Activated naive CD4-positive, alpha-beta T cell treated with anti-CD3 and anti-CD28 coated beads, Interleukin-2, amount 50 U/mL, for 16 hours (primary cell): ENCODE measurements at places on chromosomes 13 and 19.

DNA sequence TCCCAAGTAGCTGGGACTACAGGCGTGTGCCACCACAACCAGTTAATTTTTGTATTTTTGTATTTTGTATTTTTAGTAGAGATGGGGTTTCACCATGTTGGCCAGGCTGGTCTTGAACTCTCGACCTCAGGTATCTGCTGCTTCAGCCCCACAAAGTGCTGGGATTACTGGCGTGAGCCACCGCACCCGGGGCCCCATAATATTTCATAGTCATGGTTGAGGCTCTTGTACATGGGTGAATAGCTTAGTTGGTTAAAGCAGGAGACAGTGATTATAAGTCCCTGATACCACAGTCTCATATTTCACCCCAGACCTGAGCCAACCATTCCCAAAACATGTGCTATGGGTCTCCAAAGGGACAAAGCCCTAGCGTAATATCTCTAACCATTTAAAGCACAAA, 26.1 kb downstream of the MBNL2 start:
- DNase-seq = no peak

DNA sequence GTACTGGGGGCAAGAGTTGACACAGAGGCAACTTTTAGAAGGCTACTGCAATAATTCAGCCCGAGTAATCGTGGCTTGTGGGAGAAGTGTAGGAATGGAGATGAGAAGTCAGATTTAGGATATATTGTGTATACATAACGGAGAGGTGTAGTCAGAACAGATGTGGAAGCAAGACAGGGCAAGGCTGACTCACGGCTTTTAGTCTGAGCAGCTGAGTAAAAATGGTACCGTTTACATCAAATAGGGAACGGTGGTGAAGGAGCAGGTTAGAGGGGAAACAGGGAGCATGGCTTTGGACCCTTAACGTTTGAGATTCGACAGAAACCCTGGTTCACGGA, 796 bp upstream of the LSM14A start:
- peak; percentile 64 for DNase-seq

DNA sequence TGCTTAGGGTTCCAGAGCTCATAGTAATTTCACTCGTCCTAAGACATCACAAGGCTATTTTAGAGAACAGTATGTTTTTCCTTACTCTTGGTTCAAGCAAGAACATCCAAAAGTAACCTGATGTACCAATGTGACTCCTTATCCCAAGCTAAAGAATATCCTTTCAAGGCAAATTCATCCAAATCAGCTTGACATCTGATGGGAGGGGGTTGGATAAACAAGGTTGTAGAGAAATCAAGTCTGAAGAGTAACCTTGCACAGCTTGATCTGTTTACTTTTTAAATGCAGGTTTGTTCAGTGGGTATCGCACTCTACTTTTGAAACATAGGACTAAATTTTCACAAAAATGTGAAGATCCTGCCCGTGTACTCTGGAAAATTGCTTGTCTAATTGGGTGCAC, 201.2 kb downstream of the GGACT start:
- DNase-seq = no peak

GRCh38 chr13:67052550-67053490, 177.3 kb downstream of the PCDH9 start:
- no peak for DNase-seq

DNA sequence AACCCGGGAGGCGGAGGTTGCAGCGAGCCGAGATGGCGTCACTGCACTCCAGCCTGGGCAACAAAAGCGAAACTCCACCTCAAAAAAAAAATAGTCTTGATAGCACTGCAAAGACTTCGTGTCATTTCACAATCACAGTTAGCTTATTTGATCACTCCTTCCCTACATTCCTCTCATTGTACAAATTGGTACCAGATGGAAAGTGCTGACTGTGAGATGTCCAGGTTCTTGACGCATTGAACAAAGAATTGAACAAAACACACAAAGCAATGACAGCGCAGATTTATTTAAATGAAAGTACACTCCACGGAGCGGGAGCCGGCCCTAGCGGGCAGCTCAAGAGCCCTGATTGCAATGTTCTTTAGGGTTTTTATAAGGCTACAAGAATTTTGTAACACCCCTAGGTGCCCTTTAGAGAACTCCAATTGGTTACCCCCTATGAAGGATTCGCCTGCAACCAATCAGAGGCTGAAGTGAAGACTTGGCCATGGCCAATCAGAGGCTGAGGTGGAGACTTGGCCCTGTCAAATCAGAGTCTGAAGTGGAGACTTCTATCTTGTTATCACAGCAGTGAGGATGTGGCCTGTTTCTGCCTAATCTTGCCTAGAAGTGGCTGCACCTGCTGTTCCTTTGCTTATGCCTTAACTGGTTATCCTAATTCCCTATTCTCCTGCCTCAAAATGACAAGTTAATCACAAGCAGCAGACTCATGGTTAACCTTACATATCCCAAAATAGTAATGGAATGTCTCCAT, 16.7 kb downstream of the ZNF556 start:
- no peak for DNase-seq

DNA sequence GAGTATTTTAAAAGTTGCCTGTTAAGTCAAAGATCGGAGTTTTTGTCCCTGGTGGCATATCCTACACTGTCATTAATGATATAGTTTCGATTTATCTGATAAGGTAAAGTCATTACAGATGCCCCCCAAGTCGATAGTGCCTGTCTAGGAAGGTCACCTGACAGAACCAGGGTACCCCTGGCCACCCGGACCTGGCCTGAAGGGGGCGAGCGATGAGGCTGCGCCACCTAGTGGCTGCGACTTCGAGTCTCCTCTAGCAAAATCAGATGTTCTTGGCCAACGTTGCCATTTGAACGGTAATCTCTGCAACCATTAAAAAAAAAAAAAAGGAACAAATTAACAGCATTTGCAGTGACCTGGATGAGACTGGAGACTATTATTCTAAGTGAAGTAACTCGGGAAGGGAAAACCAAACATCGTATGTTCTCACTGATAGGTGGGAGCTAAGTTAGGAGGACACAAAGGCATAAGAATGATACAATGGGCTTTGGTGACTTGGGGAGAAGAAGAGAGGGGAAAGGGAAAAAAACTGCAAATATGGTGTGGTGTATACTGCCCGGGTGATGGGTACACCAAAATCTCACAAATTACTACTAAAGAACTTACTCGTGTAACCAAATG, 565.1 kb downstream of the LIG4 start:
- DNase-seq = peak; percentile 11

- DNase-seq = no peak
These were observed 301.2 kb downstream of the ZNF536 start for GRCh38 chr19:30673336-30673735.

DNA sequence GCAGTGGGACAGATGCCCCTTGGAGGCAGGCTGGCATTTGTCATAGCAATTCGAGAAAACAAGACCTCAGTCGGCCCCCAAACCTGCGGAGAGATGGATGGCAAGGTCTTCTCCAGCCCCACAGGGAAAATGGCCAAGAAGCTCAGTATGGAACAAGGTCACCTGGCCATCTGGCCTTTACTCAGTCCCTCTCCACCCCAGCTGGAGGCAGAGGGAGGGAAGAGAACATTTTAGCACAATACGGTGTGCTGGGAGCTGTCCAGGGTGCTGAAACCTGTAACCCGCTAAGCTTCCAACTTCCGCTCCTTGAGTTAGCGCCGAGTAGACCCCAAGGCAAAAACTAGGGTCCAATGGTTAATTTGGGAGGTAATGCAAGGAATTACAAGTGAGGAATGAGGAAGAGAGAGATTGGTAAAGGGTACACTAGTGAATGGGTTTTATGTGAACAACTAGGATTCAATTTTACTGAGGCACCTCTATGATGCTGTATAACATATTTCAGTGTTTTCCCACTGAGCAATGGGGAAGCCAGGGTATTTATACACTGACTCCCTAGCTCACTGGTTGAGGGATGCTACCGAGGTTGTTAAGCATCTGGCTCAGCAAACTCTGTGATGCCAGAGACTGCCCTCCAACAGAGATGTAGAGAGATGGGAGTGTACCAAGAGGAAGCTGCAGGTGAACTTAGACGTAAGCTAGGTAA, 64.3 kb downstream of the CACNA1A start:
- peak; percentile 33 for DNase-seq

DNA sequence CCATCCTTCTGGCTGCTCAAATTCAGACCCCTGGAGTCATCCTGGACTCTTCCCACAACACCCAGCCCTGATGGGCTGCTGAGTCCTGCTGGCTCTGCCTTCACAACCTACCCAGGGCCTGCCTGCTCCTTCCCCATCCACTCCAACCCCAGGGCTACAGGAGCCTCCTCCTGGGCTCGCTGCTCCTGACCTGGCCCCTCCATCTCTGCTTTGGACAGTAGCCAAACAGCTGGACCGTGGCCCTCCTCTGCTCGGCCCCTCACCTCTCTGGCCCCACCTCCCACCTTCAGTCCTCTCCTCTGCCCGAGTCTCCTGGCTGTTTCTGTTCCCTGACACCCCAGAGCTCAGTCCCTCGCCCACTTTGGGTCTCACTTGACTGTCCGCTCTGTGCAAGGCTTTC, 66.7 kb downstream of the CEBPG start:
- DNase-seq = no peak

DNA sequence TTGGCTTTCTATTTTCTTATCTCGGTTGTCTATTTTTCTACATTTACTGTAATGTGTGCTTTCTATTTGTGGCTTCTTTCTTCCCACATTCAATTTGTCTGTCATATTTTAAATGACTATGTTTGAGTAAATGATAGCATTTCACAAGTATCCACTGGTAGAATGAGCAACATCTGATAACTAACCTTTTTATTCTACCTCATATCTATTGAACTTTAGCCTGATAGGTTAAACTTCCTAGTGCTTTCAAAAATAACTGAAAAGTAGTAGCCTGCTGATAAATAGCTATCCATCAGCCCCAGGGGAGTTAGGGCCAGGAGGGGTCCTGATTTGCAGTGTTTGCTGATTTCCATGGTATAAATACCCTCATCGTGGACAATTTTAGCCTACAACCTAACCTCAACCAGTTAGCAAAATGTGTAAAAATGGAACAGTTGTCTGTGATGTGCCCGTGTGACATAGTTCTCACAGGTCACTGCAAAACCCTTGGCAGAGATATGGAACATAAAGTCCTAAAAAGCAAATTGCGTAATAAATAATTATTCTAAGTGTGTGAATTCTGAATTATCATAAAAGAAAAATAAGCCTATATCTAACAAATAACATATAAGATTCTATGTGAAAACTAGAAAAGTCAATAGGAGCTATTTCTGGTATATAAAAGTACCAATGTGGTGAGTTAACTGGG, 32.1 kb downstream of the KCTD12 start:
- no peak for DNase-seq

DNA sequence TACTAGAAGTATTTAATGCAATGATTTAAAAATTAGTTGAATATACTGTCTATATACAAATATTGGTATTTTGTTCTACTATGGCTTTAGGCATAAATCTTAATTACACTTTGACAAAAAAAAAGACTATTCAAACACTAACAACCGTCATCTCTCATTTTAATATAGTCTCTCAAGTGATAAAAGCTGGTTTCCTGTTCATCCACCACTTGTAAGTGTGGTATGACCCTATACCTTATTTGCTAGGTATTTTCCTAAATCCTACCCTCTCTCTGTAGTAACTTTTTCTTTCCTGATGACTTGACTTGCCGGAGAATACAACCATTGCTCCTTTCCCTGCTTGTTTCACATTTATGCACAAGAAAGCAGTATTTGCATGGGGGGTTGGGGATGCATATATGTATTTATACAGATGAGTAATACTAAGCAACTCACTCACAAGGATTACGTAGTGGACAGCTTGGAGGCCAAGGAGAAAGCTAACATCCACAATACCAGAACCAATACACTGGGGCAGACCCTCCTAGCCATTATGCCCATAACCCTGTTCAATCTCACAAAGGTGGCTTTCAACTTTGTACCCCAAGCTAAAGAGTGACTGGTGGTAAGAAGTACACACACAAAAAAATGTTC, 12.7 kb upstream of the EFNB2 start:
- DNase-seq = no peak

- no peak for DNase-seq
These were observed 3.8 kb upstream of the MAP2K7 start for GRCh38 chr19:7899751-7900378.

DNA sequence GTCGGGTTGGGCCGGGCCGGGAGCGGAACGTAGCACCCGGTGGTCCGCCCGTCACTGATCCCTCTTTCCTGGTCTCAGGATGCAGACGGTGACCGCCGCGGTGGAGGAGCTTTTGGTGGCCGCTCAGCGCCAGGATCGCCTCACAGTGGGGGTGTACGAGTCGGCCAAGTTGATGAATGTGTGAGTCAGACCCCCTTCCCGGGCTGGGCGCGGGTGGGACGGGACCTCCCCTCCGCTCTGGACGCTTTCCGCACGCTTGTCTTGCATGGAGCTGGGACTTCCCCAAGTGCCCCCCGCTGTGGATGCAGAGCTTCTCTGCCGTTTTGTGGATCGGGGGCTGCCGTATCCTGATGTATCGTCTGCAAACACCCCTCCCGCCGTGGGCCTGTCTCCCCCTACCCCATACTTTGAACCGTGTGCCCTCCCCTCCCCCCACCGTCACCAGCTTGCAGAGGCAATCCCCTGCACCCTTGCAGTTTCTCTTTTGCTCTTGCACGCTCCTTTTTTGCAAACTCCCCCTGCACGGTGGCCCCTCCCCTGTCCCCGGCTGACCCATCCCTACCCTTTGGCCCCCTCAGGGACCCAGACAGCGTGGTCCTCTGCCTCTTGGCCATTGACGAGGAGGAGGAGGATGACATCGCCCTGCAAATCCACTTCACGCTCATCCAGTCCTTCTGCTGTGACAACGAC, 669 bp downstream of the GADD45B start:
- peak; percentile 74 for DNase-seq

GRCh38 chr19:5827342-5827890, 12.1 kb downstream of the FUT6 start:
- no peak for DNase-seq

DNA sequence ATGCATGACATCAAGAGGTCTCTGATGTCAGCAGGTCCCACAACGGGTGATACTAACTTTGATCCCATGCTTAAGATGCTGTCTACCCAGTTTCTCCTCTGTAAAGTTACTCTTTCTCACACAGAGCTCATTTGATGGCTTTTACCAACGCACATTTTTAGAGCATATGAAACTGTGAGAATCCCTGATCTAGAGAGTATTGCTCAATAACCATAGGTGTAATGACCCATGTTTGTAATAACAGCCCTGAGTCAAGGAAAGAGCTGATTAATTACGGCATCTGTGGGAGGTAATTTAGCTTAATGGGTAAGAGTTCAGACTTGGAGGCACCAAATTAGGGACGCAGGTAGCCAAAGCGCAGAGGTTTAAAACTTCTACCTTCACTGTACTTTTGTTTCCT, 18.0 kb upstream of the IZUMO2 start:
- DNase-seq = no peak

GRCh38 chr13:41150058-41150457, 17.5 kb upstream of the KBTBD6 start:
- DNase-seq = no peak

- no peak for DNase-seq
These were observed 2.0 kb downstream of the MISP start for GRCh38 chr19:752652-753517.

DNA sequence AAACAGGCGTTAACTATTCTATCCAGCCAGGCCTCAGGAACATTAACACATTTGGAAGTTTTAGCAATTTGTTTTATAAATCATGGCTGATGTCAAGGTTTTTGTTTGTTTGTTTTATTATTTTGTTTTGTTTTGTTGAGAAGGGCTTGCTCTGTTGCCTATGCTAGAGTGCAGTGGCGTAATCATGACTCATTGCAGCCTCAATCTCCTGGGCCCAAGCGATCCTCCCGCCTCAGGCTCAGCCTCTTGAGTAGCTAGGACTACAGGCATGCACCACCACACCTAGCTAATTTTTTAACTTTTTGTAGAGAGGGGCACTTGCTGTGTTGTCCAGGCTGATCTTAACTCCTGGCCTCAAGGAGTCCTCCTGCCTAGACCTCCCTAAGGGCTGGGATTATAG, 28.3 kb downstream of the NUP58 start:
- no peak for DNase-seq
